ENCODE measurements at places on chromosomes 16 and 17.

- DNase-seq = no peak
These were observed 363.7 kb upstream of the SOX9 start for GRCh38 chr17:71757156-71757555.

GRCh38 chr17:60283816-60284215 lies 108.1 kb downstream of the USP32 start:
- no peak for DNase-seq

DNA sequence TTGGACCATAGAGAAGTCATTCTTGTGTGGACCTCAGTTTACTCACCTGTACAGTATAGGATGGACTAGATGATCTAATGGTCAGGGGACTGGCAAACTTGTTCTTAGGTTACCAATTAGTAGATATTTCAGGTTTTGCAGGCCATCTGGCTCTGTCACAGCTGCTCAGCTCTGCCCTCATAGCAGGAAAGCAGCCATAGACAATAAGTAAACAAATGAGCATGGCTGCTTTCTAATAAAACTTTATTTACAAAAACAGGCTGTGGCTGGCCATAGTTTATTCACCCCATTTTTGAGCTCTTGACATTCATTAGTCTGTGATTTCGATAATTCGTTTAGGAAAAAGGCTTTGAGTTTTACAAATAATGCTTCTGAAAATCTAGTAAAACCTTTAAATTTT lies 12.7 kb downstream of the BPTF start:
- DNase-seq = no peak

- no peak for DNase-seq
These were observed 17.8 kb upstream of the RNPS1 start for GRCh38 chr16:2285731-2286191.

- no peak for DNase-seq
These were observed 42.8 kb downstream of the MEAK7 start for GRCh38 chr16:84461413-84462295.

DNA sequence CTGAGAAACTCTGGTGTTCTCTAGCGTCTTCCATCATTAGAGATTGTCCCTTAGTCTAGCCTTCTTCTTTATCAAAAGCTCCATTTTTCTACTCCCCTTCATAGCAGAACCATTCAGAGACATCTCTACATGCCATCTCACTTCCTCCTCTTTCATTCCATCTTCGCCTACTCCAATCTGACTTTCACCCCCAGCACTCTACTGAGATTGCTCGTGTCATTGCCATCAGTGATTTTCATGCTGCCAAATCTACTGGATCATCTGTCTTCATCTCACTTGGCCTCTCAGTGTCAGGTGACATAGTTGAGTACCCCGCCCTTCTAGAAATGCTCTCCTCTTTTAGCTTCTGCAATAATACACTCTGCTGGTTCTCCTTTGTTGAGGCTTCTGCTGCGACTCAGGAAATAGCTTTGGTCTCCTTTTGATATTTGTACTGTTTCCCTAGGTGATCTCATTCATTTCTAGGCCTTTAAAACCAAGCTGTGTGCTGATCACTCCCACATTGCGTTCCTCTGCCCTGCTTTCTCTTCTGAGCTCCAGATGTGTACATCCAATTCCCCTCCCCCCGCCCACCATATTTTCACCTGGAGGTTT lies 119.1 kb downstream of the FTO start:
- no peak for DNase-seq

GRCh38 chr17:38891441-38891840 lies 21.6 kb downstream of the LASP1 start:
- DNase-seq = no peak

DNA sequence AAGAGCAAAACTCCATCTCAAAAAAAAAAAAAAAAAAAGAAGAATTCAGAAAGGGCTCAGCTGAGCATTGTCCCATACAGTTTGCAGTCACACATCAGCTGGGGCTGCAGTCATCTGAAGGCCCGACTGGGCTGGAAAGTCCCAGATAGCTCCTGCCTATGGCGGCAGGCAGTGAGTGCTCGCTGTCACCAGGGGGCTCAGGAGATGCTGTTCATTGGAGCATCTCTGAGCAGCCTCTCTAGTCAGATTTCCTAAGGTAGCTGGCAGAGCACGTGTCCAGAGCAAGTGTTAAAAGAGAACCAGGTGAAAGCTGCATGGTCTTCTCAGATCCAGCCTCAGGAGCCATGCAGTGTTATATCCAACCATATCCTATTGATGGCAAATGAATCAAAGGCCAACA lies 75.8 kb downstream of the WSCD1 start:
- DNase-seq = no peak

GRCh38 chr16:3113765-3114479 lies 1.5 kb downstream of the ZNF205 start:
- no peak for DNase-seq

- DNase-seq = no peak
These were observed 275.1 kb upstream of the TBX2 start for GRCh38 chr17:61124562-61124961.

DNA sequence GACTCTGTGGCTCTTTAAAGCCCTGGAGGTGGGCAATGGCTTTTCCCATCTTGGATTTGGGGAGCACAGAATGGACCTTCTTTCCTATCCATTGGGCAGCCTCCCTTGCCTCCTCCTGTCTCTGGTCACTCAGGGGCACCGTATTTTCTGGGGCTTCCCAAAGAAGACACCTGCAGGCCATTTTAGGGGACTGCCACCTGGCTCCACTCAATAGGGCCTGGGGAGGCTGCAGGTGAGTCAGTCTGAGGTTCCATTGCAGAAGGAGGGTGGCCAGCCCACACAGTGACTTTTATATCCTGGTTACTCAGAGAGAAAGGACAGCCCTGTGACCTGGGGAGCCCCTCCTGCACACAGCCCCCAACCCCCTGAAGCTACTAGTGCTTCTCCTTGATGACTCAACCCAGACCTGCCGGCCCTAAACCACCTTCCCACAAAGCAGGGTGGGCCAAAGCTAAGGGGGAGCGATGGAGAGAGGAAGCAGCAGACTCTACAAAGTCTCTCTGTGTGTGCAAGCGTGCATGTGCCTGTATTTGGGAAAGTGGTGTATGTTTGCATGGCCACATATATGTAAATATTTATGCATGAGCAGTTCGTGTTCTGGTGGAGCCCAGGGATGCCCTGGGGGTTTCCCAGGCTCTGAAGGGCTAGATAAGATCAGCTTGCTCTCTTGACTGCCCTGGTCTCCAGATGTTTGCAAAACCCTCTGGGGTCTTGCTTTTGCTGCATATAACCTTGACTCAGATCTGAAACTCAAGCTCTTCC lies 5.0 kb downstream of the CX3CL1 start:
- no peak for DNase-seq

DNA sequence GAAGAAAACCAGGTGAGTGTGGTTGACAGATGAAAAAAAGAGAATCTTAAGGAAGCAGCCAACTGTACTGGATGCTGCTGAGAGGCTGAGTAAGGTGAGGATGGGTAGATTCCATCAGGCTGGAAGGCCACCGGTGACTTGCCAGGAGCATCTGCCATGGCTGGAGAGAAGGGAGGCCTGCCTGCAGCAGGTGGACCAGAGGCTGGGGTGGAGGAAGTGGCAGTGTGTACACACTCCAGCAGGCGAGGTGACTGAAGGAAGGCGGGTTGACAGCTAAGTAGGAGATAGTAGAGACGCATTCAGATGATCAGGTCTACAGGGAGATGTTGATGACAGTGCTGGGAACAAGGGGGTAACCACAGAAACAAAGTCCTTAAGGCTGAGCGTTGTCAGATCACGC lies 69.5 kb downstream of the USP43 start:
- DNase-seq = no peak

DNA sequence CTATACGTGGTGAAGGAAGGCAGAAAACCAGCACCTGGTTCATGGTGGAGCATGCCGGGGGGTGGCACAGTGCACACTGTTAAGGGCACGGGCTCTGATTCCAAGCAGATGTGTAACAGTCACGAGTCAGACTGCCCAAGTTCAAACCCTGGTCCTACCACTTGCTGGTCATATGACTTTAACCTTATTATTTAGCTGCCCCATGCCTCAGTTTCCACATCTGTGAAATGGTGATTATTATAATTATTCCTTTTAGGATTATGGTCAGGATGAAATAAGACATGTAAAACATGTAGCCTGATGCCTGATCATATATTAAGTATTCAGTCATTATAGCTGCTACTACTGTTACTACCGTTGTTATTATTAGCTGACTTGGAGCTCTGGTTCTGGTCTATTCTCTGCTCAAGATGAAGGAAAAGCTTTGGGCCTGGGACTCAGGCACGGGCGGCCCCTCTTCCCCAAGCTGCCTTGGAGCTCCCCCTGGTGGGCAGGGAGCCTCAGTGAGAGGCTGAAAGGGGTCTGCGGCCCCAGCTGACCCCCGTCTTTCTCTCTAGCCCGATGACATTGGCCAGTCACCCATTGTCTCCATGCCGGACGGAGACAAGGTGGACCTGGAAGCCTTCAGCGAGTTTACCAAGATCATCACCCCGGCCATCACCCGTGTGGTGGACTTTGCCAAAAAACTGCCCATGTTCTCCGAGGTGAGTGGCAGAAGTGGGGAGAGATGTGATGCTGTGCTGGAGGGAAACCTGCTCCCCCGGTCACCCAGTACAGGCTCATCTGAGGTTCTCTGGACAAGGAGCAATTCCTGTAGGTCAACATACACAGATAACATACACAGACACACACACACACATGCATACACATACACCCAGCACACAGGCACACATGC lies 14.0 kb downstream of the NR1D1 start:
- no peak for DNase-seq

DNA sequence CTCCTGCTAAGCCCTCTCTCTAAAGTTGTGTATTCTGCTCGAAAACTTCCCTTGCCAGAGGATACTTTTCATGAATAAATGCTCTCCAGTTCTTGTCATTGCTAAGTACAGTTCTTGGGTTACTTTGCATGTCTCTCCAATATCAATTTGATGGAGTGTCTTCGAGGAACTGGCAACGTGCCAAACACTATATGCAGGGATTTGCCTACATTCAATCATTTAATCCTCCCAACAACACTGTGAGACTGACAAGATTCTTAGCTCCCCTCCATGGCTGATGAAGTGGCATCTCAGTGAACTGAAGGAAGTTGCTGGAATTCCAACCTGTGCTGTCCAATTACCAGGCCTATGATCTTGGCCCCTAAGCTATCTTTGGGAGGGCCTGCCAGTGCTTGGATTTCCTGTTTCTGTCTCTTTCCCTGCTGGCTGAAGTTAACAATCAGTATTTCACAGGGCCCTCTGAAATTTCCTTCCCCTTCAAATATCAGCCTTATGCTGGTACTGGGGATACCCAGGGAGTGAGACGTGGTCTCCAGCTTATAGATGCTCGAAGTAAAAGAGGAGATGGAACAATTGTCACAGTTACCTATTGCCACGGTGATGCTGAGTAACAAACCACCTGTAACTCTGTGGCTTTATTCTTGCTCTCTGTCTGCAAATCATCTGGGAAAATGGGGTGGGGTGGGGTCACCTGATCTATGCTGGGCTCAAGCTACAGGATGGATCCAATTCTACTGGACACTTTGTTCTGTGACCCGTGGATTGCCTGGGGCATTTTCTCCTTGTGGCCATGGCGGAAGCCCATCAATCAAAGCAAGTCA lies 19.4 kb upstream of the CRISPLD2 start:
- no peak for DNase-seq

GRCh38 chr16:27911486-27911885 lies 152.0 kb downstream of the GSG1L start:
- DNase-seq = no peak

GRCh38 chr16:53784291-53784690 lies 80.3 kb downstream of the FTO start:
- DNase-seq = no peak

GRCh38 chr17:61511480-61512182 lies 59.4 kb downstream of the TBX4 start:
- no peak for DNase-seq
